ENCODE measurements at places on chromosomes 16 and 17. TPM values are rescaled to one million over a fixed set of nuclear protein-coding genes. Genes with fewer than 3 reads are reported as not detected.

Gene TPSAB1
- not detected for total RNA-seq

Gene LRRC37A
- total RNA-seq = 1.7 TPM

Gene ACE
- total RNA-seq = not detected

Gene LAT
- 175 TPM for total RNA-seq

Gene TMEM235
- total RNA-seq = not detected

Gene STAC2
- total RNA-seq = 0.20 TPM

Gene WNT9B
- not detected for total RNA-seq

Gene CX3CL1
- total RNA-seq = not detected

Gene TAF15
- total RNA-seq = 306 TPM

Gene KRTAP2-3
- total RNA-seq = not detected

Gene SNX20
- total RNA-seq = 26.0 TPM

Gene ACSM2A
- not detected for total RNA-seq

Gene DNAI2
- not detected for total RNA-seq

Gene C1QTNF8
- not detected for total RNA-seq

Gene KRT24
- not detected for total RNA-seq
